ENCODE measurements at places on chromosomes 13 and 19.

DNA sequence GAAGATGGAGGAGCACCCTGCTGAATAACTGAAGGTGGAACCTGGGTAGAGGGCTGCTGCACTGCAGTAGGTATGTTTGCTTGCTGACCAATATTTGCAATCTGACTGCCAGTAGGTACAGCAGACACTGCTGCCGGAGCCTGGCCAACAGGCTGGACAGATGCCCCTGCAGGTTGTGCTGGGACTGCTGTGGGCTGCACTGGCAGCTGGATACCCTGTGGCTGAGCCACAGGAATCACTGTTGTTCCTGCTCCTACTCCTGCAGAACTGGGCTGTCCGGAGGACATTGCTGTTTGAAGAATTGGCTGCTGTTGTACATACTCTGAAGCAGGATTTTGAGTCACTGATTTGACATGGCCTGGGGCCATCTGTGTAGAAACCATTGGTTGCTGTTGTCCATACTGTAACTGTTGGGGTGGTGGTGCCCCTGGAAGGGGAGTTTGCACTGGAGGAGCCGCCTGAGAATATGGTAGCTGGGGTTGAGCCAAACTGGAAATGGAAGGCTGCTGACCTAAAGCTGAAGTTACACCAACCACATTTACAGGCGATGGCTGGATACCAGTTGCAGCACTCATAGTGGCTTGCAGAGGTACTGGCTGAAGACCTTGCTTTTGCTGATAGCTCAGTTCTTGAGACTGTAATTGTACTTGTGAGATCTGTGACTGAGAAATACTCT is 2.2 kb downstream of the TSC22D1 start:
- no peak for DNase-seq

GRCh38 chr13:28237944-28238343 is 99.6 kb downstream of the PAN3 start:
- DNase-seq = no peak

DNA sequence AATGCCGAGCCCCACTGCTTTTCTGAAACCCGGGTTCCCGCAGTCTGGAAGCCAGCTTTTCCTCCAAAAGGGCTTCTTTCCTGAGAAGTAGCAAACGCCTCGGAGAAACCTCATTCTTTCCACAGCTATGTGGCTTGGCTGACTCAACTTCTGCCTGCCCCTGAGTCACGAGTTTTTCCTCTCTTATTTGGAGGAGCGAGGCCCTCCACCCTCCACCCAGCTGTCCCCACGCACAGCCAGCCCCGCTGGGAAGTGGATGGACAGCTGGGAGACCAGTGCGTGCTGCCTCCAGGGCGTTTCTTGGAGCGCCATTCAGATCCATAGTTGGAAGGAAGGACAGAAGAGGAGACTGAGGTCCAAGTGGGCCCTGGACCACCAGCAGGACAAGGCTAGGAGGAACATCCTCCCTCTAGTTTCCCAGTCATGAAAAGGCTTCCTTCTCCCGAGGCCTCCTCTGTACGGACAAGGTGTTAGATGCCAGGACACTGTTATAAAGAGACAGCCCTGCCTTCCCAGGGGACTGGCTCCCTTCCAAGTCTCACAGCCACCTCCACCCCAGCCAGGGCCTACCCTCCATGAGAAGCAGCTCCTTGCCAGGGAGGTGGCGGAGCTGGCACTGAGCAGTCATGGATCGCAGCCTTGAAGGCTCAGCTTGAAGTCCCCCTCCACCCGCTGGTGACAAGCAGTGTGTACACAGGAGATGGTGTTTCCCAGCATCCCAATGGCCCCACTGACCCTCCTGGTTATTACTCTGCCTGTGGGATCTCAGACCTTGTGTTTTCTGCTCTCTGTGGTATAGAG is 2.5 kb upstream of the PLEKHF1 start:
- DNase-seq = no peak

- DNase-seq = no peak
These were observed 83.3 kb downstream of the KCTD15 start for GRCh38 chr19:33879818-33880575.

GRCh38 chr13:111153977-111154332 is 38.8 kb downstream of the ARHGEF7 start:
- DNase-seq = peak; percentile 29

- peak; percentile 62 for DNase-seq
These were observed 5.8 kb downstream of the KLF2 start for GRCh38 chr19:16330368-16330801.

GRCh38 chr19:11374433-11375142 is at the start of gene SWSAP1:
Gene SWSAP1, plus strand, starts transcription at chr19:11374666. Its CDS starts 15 bp downstream, at chr19:11374681.
- DNase-seq = peak; percentile 84

- no peak for DNase-seq
These were observed 38.2 kb upstream of the SCEL start for GRCh38 chr13:77497350-77497749.

GRCh38 chr13:73715114-73715910 is 418.9 kb downstream of the KLF12 start:
- DNase-seq = no peak

Data from stimulated activated CD8-positive, alpha-beta memory T cell treated with anti-CD3 and anti-CD28 coated beads, Interleukin-15, amount 100 ng/mL, for 24 hours (primary cell).